ENCODE measurements at places on chromosomes 1 and 21.

- no peak for DNase-seq
Measured at GRCh38 chr1:176954242-176954641, 210.3 kb downstream of the ASTN1 start.

DNA sequence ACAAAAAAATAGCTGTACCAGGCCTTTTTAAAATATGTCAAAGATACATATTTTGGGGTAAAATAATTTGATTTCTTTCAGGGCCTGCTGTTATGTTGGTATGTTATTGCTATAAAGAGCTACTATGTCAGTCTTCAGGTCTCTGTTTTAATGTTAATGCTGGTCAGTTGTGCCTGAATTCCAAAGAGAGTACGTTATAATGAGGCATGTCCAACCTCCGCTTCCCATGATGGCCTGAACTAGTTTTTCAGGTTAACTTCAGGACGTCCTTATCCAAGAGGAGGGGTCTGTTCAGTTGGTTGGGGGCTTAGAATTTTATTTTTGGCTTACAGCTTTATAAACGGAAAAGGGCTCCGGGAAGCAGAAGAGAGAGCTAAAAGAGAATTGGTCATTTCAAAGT is 34.9 kb upstream of the LYPD8 start:
- no peak for DNase-seq

- DNase-seq: peak; percentile 61
Measured at GRCh38 chr1:27598902-27599528, 4.9 kb downstream of the AHDC1 start.

DNA sequence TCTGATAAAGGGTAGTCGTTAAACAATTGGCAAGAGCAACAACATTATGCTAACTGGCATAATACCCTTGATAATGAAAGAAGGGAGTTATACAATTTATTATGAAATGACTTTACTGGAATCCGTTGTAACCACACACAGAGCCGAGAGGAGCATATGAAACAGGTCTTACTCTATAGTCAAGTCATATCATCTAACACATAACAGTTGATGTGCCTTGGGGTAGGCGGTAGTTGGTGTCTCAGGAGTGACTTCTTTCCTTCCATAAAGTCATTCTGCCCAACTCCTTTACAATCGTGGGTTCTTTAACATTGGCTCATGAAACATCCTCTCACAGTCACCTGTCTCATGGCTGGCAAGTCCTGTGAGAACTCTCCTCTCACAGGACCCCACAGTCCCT is 225.2 kb downstream of the LTN1 start:
- DNase-seq: peak; percentile 35

- no peak for DNase-seq
Measured at GRCh38 chr1:243686159-243686558, 163.9 kb downstream of the AKT3 start.

- no peak for DNase-seq
Measured at GRCh38 chr21:46021398-46021797, 39.8 kb downstream of the COL6A1 start.

- DNase-seq: no peak
Measured at GRCh38 chr1:220243947-220244346, 28.3 kb downstream of the RAB3GAP2 start.

GRCh38 chr1:6922096-6922931 is 137.1 kb downstream of the CAMTA1 start:
- no peak for DNase-seq

DNA sequence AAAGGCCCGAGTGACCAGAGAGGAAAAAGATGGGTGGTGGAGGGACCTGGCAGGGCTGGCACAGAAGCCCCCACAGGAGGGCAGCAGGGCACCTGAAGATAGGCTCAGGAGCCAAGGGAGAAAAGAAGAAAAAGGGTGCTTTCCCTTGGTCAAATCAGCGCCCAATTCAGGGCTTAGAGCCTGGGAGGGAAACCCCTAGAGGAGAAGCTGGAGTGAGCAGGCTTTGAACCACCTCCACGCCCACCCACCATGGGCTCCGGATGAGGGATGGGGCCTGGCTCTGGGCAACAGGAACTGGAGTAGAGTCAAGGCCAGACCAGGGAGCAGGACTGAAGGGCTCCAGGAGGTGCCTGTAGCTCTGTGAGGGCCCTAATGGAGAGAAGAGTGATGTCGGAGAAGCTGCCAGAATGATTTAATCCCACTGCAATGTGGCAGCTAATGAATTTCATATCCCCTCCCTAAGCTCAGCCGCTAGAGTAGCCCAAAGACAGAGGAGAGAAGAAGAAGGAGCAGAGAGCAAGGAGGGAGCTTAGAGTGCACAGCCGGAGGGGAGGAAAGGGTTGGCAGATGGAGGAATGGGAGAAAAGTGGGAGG is 12.0 kb upstream of the PRELP start:
- no peak for DNase-seq

DNA sequence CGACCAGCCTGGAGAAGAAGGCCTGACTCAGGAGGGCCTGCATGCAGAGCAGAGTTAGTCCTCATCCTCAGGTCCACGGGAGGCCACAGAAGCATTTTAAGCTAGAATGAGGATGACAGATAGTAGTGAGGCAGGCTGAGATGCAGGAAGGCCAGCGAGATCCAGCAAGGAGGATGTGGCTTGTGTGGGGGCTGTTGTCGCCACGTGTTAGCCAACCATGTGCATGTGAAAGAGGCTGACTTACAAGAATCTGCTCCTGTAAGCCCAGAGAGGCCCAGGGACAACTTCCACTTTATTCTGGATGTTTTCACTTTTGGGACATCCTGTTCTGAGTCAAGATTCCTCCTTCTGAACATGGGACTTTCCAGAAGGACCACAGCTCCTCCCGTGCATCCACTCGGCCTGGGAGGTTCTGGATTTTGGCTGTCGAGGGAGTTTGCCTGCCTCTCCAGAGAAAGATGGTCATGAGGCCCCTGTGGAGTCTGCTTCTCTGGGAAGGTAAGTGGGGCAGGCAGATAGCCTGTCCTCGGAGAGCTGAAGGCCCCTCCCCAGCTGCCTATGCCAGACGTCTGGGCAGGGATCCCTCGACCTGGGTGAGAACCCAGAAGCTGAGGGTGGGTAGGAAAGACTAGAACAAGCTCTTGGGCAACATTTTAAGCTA is at the start of gene SLAMF8:
Gene SLAMF8, plus strand, starts transcription at position 433 of the 661 bp plus-strand sequence. Its CDS starts 26 bp downstream, at position 459.
- DNase-seq: peak; percentile 71

- no peak for DNase-seq
Measured at GRCh38 chr21:35052801-35053200, 3.7 kb upstream of the RUNX1 start.

- DNase-seq: peak; percentile 4
Measured at GRCh38 chr21:39137248-39138178, 45.7 kb downstream of the PSMG1 start.

- DNase-seq: no peak
Measured at GRCh38 chr1:230509281-230509977, 83.3 kb upstream of the PGBD5 start.

DNA sequence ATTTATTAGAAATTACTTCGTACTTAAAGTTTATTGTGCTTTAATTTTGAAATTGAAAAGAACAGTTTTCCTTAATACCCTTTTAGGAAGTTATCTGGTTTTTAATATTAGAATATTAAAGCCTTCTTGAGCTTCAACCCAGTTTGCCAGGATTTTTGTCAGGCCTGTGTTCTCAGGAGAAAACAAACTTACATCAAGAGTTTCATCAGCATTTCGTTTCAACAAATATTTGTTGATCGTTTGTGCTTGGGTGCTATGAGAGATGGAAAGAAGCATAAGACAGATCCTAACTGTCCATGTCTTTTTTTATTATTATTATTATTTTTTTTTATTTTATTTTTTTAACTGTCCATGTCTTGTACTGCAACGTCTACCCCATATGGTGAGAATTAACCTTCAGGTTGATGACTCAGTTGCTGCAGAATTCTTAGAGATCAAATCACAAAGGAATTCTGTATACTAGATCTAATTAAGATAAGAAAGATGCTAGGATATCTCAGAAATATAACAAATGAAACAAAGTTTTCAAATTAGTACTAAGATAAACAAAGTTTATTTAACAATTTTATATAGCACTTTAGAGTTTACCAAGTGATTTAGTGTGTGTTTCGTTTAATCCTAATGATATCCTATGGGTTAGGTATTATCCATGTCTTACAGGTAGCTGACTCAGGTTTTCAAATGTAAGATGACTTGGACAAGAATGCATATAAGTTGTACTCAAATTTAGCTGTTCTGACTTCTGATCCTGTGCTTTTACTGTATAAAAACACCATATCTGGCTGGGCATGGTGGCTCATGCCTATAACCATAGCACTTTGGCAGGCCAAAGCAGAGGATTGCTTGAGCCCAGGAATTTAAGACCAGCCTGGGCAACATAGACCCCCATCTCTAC is 14.3 kb downstream of the FBXO28 start:
- no peak for DNase-seq

- no peak for DNase-seq
Measured at GRCh38 chr1:3455670-3456448, 1.4 kb downstream of the ARHGEF16 start.

- peak; percentile 93 for DNase-seq
Measured at GRCh38 chr1:155062702-155063411, 683 bp upstream of the EFNA4 start.

DNA sequence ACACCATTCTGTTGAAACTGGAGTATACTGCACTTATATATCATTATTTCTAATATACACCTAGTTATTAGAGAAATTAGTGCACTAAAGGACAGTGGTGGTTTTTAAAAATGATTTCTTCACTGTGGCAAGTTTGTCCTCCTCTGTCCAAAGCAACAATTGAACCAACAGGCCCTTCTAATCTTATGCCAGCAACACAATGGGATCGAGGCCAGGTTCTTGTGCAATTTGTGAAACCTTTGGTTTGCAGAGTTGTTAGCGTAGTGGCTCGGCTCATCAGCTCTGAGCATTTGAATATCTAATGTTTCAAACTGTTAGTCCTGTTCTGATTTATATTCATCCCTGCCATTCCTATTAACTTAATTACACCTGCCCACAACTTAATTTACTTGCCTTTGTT is 9.9 kb upstream of the LRRC39 start:
- no peak for DNase-seq

GRCh38 chr21:14989359-14989758 is 75.4 kb downstream of the NRIP1 start:
- DNase-seq: no peak

GRCh38 chr1:3014443-3015268 is 6.6 kb upstream of the ACTRT2 start:
- no peak for DNase-seq

DNA sequence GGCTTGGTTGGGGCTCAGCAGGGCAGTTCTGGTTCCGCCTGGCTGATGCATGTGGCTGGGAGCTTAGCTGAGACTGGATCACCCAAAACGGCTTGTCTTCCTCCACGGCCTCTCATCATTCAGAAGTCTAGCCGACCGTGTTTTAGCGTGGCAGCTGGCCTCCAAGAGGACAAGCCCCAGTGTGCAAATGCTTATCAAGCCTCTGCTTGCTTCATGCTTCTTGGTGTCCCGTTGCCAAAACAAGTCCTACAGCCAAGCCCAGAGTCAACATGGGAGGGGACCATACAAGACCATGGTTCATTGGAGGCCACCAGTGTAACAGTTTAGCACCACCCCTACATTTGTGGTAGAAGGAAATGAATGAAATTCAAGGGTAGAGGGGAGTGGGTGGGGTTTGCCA is 10.5 kb upstream of the KDF1 start:
- DNase-seq: no peak

DNA sequence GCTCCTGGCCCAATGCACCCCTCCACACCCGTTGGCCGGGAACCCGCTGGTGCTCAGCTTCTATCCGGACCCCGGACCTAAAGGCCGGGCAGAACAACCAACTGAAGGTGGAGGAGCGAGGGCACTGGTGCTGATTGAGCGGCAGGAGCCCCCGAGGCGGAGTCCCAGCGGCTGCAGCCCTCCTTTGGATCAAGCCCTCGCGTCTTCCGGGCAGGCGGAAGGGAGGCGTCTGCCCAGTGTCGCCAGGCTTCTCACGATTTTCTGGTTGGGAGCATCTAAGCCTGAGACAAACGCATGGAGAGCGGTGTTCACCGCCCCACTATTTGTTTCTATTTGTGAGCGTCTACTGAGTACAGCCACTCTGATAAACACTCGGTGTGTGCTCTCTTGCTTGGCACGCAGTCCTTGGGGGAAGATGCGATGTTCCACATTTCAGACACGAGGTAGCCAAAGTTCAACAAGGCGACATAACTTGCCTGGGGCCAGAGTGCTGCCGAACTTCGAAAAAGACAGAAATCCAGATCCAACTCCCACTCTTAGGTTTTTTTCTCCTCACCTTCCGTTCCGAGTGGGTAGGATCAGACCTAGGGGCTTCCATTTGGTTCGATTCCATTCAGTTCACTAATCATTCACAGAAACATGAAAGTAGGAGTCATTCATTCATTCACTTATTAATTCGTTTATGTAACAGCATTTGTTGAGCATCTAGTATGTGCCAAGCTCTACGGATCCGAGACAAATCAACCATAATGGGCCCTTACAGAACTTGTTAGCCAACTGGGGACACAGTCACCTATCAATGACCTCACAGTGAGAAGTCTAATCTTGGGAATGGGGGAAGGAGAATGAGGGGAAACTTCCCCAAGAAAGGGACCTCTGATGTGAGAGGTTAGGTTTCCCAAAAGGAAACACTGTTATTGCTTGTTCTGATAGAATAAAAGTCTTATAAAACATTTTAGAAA is 4.9 kb upstream of the DMRTA2 start:
- peak; percentile 25 for DNase-seq

DNA sequence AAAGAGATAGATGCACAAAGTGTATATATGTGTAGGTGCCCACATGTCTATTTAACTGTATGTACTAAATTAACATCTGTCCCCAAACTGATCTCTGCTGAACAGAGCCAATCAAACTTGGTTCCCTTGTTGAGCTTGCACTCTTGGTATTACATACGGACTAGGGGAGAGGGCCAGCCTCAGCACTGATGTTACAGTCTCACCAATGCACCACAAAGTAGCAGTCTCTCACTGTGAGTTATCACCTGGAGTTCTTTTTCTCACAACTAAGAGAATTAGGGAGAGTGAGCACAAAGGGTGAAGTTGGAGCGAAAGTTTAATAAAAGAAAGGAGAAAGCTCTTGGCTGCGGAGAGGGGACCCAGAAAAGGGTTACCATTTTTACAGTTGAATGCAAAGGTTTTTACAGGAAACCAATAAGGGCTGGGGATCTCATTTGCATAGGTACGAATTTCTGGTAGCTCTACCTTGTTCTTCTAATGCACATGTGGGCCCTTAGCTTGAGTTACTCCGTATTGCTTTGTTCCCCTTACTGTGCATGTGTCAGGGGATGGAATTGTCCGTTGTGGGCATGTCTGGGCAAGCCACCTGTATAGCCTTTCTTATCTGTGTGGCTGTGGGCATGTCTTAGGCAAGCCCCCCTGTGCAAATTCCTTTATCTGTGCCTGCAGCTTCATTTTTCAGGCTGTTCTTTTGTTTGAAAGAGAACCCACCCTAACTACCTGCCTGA is 13.3 kb upstream of the CHI3L2 start:
- DNase-seq: no peak

Measured in stimulated activated CD8-positive, alpha-beta memory T cell treated with anti-CD3 and anti-CD28 coated beads, Interleukin-4, amount 100 ng/mL, for 48 hours (primary cell).